ENCODE measurements at places on chromosomes 4 and X. TPM values are rescaled to one million over a fixed set of nuclear protein-coding genes. Genes with fewer than 3 reads are reported as not detected.

The HPGD gene
- 3.0 TPM for total RNA-seq

The ZFYVE28 gene
- 20.0 TPM for total RNA-seq

GRCh38 chr4:39353478-39354253, 12.5 kb downstream of the RFC1 start:
- H3K27ac ChIP-seq, result peak overlapping the region; percentile 94
- H3K36me3 ChIP-seq, result peaks cover 26% of the 10 kb centered on the region
- no peaks in the 10 kb centered on the region for H3K27me3 ChIP-seq
- peaks cover 75% of the 10 kb centered on the region for H3K4me1 ChIP-seq

GRCh38 chrX:25072247-25072646, 56.5 kb upstream of the ARX start:
- peaks cover 3% of the 10 kb centered on the region for H3K27me3 ChIP-seq
- H3K4me1 ChIP-seq, result peaks cover 10% of the 10 kb centered on the region
- H3K27ac ChIP-seq, result no peak overlapping the region
- no peak for DNase-seq
- peaks cover 2% of the 10 kb centered on the region for H3K36me3 ChIP-seq

DNA sequence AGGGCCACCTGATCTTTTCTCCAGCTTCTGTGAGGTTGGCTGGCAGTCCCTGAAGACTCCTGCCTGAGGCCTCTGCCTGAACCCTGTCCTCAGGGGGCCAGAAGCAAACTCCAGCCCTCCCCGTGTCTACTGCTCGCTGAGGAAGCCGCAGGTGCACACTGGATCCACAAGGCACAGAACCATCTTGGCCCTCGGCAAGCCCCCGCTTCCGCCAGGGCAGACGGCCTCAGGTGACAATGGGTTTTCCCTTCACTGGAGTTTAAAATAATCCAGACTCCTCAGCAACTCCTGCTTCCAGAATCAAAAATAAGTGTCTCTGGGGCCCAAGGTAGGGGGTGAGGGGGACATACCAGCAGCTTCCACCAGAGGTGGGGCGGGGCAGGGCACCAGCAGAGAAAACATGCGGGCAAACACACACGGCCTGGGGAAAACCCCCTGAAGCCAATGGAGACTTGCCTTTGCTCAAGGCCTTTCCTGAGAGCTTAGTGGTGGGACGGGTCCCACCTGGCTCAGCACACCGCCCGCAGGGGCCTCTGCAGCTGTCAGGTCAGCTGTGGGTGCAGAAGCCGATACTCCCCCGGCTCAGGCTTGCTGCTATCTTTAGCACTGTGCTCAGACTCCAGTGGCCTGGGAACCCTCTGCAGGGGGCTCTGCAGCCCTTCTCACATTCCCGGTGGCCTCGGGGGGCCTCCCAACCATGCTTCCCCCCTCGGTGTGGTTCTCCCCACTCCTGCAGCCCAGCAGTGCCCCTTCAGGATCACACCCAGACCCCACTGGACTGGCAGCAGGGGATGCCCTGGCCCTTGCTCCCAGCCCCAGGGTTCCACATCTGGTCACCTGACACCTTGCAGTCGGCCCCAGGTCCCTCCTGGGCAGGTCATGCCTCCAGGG, 1.9 kb downstream of the MYL5 start:
- H3K27me3 ChIP-seq, result no peaks in the 10 kb centered on the region
- H3K36me3 ChIP-seq, result peaks cover 17% of the 10 kb centered on the region
- H3K4me3 ChIP-seq, result peak overlapping the region; percentile 20
- H3K4me1 ChIP-seq, result peaks cover 16% of the 10 kb centered on the region
- H3K27ac ChIP-seq, result no peak overlapping the region

DNA sequence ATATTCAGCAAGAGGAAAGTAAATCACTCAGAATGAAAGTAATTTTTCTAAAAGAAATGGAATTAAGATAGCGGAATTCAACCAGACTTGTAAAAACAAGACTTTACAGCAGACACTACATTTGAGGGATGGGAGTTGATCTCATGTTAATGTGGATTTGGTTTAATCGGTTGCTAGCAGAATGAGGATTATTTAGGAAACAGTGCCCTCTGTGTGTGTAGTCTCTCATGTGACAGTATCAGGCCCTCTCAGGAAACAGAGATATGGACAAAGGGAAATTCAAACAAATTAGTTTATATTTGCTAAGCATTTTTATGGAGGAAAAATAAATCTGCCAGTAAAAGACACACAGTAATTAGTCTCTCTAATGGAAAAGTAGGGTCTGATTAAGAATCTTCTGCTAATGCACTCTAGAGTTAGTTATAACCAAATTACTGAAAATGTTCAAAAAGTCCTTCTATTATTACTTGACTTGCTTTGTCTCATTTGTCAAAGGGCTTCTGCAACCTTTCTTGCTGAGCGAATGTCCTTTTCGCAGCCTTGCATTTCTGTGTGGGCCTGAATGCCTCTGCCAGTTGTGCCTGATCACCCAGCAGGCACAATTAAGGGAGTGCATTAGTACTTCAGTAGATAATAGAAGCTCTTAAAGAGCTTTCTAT, 1282.3 kb upstream of the TENM3 start:
- no peaks in the 10 kb centered on the region for H3K4me1 ChIP-seq
- no peaks in the 10 kb centered on the region for H3K36me3 ChIP-seq
- no peak overlapping the region for H3K4me3 ChIP-seq
- no peak overlapping the region for H3K27ac ChIP-seq
- H3K27me3 ChIP-seq, result no peaks in the 10 kb centered on the region
- DNase-seq, result no peak

GRCh38 chr4:140806163-140806562, 50.0 kb upstream of the TBC1D9 start:
- H3K27ac ChIP-seq, result no peak overlapping the region
- no peaks in the 10 kb centered on the region for H3K36me3 ChIP-seq
- peaks cover 14% of the 10 kb centered on the region for H3K27me3 ChIP-seq
- no peak for DNase-seq
- no peak overlapping the region for H3K4me3 ChIP-seq
- H3K4me1 ChIP-seq, result no peaks in the 10 kb centered on the region

DNA sequence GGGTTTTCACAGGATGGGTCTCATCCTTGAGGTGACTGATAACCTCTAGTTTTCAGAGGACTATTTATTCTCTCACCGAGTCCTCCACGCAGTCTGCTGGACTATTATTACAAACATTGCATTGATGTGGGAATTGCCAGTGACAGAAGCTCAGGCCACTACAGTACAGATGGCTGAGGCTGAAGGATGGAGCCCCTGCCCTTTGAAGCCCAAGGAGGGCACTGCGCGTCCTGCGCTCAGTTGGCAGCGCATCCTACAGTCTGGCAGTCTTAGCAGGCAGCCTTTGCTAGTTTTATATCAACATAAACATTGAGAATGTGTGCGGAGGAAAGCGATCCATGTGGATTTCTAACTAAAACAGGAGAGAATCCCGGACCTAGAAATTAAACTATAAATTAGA, 1.5 kb upstream of the RELL1 start:
- no peak overlapping the region for H3K4me3 ChIP-seq
- DNase-seq, result no peak
- H3K27me3 ChIP-seq, result no peaks in the 10 kb centered on the region
- H3K27ac ChIP-seq, result no peak overlapping the region
- H3K36me3 ChIP-seq, result peaks cover 12% of the 10 kb centered on the region
